ENCODE measurements at places on chromosomes 7 and 10.

- no peak for DNase-seq
These were observed 507.0 kb upstream of the KLF6 start for GRCh38 chr10:4291990-4292389.

GRCh38 chr7:75905785-75906604 lies 9.0 kb upstream of the POR start:
- peak; percentile 67 for DNase-seq

DNA sequence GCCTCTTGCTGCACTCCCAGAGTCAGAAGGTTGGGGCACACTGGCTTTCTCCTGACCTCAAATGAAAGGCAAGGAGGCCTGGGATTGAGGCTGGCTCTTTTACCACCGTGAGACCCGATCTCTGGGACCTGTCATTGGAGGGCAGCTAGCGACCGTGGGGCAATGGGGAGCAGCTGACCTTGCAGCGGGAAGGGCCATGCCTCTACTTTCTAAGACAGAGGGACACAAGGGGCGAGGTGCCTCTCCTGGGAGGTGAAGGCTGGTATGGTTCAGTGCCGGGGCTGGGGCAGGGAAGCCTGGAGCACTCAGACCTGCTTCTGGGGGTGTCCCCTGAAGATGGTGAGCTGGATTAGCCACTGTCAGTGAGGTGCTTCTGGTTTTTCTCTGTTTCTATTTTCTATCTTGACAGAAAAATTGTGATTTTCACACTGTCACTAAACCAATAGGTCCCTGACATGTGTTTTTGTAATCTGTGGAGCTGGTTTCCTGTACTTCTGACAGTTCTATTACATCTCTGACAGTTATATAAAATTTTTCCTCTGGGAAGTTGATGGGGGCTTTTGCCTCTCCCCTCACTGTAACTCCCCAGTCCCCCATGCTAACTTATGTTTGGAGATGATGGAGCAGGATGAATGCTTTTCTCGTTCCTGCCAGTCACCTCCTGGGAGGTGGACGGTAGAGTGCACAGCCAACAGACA lies 340.8 kb downstream of the RPS24 start:
- no peak for DNase-seq

- DNase-seq = no peak
These were observed 7.0 kb downstream of the C10orf67 start for GRCh38 chr10:23337616-23338015.

GRCh38 chr7:47391726-47392125 lies 190.2 kb downstream of the TNS3 start:
- no peak for DNase-seq

- no peak for DNase-seq
These were observed 18.3 kb downstream of the ZDHHC16 start for GRCh38 chr10:97464226-97464625.

DNA sequence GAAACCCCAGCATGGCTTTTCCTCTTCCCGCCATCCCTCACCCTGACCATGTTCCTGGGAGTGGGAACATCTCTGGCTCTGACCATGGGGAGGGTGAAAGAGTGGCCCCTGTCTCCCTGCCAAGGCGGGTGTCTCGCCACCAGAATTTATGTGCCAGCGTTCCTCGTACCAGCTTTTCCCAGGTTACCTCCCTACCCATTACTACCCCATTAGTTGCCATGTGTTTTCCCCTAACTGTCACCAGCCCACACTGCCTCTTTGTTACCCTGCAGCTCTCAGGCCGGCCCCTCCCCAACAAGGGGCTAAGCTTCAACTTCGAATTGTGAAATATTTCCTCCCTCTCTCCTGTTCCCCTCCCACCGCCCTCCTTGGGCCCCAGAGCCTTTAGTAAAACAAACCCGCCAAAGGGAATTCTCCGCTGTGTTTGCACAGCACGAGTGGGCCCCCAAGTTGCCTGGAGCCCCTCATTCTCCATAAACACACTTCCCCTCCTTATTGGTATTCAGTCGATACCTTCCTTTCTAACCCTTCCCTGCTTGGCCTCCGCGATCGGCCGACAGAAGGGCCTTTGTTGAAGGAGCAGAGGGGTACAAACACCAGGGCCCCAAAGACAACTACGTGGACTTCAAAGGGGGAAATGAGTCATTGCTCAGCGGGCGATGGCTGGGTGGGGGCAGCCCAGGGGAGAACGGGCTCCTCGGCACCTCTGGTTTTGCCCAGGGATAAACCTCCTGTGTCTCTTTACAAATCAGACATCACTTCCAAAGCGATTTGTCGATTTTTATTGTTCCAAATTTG lies 45.5 kb downstream of the SLIT1 start:
- no peak for DNase-seq

All from NCI-H1930 (cell line).